ENCODE measurements at places on chromosomes 5 and 9.

- no peak for DNase-seq
These were observed 172.6 kb upstream of the RASEF start for GRCh38 chr9:83235526-83235925.

DNA sequence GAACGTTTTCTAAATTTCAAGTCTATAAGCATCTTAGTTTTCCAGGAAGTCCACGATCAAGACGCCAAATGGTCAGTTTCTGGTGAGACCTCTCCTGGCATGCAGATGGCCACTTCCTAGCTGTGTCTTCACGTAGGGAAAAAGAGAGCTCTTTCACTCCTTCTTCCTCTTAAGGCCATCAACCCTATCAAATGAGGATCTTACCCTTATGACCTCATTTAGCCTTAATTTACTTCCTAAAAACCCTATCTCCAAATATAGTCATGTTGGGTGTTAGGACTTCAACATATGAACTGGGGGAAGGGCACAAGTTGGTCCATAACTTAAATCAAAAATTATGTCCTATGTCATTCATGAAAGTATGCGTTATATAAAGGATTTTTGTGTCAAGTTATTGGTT is 229.5 kb downstream of the ARL15 start:
- DNase-seq, result no peak

DNA sequence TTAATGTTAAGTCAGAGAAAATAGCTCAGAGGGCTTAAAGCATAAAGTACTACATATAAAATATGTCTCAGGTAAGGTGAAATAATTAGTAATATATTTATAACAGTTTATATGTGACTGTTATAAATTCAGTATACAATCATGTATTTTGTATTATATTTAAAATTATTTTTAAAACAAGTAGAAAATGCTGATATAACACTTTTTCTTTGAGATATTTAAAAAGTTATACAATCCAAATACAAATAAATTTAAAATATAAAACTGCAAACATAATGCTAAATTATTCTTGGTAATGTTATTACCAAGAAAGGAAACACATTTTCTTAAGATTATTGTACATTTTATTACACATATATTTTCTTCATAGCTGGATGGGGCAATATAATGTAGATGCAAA is 539.9 kb upstream of the CDH9 start:
- no peak for DNase-seq

DNA sequence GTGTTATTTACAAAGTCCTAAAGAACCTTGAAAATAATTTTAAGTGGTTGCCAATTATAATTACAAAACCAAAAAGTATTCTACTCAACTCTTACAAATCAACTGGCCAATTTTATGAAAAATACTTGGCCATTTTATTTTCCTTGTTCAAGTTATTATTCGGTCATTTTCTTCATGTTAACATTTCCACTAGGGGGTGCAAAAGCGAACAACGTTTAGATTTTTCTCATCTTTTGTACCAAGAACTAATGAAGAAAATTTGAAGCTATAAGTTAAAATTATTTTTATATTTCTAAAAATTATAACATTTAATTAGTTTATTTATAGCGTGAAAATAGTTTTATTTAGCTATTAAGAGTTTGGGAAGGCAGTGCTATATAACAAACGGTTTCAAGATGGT is 1453.3 kb downstream of the MAT2B start:
- no peak for DNase-seq

GRCh38 chr5:145792840-145793239 is 42.3 kb downstream of the PRELID2 start:
- DNase-seq, result no peak
